ENCODE measurements at places on chromosomes 5 and 9. TPM values are rescaled to one million over a fixed set of nuclear protein-coding genes. Genes with fewer than 3 reads are reported as not detected.
A peak's percentile ranks its signal among the peaks of the same experiment; 100 is the strongest.

GRCh38 chr5:165410476-165410875 is 1905.1 kb downstream of the MAT2B start:
- DNase-seq = no peak
- no peaks in the 10 kb centered on the region for H3K36me3 ChIP-seq
- H3K27ac ChIP-seq = no peak overlapping the region
- H3K4me1 ChIP-seq = no peaks in the 10 kb centered on the region

- no peaks in the 10 kb centered on the region for H3K36me3 ChIP-seq
- peaks cover 82% of the 10 kb centered on the region for H3K4me1 ChIP-seq
- peak overlapping the region; percentile 99 for H3K27ac ChIP-seq
These were observed 28.7 kb downstream of the NEK6 start for GRCh38 chr9:124286292-124286931.

DNA sequence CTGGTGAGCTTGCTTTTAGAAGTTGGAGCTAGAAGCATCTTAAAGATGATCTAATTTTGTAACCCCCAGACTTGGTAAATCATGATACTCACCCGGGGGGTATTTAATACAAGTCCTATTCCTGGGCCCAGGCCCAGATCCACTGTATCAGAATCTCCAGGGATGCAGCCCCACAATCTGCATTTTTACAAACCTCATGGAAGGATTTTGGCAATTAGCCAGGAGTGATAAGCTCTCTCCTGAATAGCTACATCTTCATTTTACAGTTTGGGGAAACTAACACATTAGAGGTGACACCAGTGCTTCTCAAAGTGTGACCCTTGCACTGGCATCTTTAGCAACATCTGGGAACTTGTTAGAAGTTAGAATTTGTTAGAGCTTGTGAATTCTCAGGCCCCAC is 31.2 kb upstream of the OTP start:
- peaks cover 20% of the 10 kb centered on the region for H3K27me3 ChIP-seq
- H3K27ac ChIP-seq = no peak overlapping the region
- DNase-seq = no peak
- H3K4me3 ChIP-seq = no peak overlapping the region

- no peak for DNase-seq
- no peak overlapping the region for H3K27ac ChIP-seq
- H3K4me1 ChIP-seq = no peaks in the 10 kb centered on the region
- no peaks in the 10 kb centered on the region for H3K36me3 ChIP-seq
These were observed 443.4 kb upstream of the ST8SIA4 start for GRCh38 chr5:101346447-101346846.

DNA sequence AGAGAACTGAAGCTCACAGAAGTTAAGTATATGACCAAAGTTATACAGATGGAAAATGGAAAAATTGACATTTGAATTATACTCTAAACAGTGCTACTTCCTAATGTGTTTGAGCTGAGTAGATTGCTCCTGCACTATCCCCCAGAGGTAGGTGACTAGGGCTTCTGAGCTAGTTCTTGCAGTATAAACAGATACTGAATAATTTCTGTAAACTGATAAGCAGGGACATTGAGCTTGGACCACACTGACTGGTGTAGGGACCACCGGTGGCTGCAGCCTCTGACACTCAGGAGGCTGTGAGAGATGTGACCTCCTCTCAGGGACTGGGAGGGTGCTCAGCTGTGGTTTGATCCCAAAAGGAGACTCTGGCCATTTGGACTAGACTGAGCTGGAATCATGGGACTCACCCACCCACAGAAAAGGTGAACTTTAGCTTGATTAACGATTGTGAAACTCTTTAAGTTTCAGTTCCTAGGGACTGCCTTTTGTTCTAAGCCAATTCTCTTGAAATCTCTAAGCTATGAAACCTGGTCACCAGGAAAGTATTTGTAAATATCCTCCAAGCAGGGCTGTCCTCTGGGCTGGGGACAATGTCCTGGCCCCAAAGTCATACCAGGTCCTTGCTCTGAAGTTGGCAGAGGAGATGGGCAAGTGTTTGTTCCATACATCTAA is 291.5 kb downstream of the SEC61B start:
- H3K27ac ChIP-seq = no peak overlapping the region
- no peaks in the 10 kb centered on the region for H3K27me3 ChIP-seq
- H3K4me3 ChIP-seq = no peak overlapping the region
- DNase-seq = no peak

GRCh38 chr5:9474219-9475002 is 71.5 kb downstream of the SEMA5A start:
- H3K27me3 ChIP-seq = no peaks in the 10 kb centered on the region
- H3K27ac ChIP-seq = no peak overlapping the region
- no peaks in the 10 kb centered on the region for H3K36me3 ChIP-seq
- peaks cover 4% of the 10 kb centered on the region for H3K4me1 ChIP-seq
- no peak for DNase-seq

DNA sequence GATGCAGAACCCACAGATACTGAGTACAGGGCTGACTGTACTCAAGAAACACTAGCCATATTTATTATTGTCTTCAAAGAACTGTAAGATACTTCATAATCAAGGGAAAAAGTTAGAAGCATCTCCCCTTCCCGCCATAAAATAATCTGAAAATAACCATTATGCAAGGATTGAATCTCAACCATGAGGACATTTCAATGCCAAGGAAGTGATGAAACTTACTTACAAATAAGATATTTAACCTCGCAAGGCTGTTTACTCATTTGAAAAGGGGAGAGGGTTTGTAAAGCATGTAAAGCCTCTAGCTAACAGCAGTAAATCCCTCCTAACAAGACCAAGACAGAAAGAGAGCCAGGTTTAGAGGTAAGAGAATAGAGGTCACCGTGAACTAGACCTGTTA is 6.3 kb downstream of the MYO10 start:
- no peak for DNase-seq
- no peak overlapping the region for H3K27ac ChIP-seq
- no peaks in the 10 kb centered on the region for H3K36me3 ChIP-seq
- no peak overlapping the region for H3K4me3 ChIP-seq
- no peaks in the 10 kb centered on the region for H3K27me3 ChIP-seq

- H3K36me3 ChIP-seq = no peaks in the 10 kb centered on the region
- peaks cover 5% of the 10 kb centered on the region for H3K27me3 ChIP-seq
These were observed 68.7 kb upstream of the ZNF618 start for GRCh38 chr9:113807173-113808061.

DNA sequence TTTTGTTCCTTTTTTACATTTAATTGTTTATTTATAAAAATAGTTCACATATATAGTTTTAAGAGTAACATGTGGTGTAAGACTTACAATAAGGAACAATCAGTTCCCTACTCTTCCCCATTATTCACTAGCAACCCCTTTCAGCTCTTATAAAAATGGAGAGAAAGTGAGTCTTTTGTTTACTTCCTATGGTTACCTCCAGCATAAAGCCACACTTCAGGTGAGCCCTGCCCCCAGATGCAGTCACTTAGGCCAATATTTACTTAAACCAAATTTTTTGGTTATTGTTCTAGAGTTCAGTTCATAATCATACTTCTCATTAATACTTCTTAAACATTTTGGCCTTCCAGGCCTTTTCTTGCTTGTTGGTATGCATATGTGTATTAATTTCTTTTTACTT is 33.7 kb downstream of the UBE2R2 start:
- DNase-seq = no peak
- peaks cover 4% of the 10 kb centered on the region for H3K4me1 ChIP-seq
- no peaks in the 10 kb centered on the region for H3K36me3 ChIP-seq
- no peak overlapping the region for H3K27ac ChIP-seq
- H3K4me3 ChIP-seq = no peak overlapping the region

DNA sequence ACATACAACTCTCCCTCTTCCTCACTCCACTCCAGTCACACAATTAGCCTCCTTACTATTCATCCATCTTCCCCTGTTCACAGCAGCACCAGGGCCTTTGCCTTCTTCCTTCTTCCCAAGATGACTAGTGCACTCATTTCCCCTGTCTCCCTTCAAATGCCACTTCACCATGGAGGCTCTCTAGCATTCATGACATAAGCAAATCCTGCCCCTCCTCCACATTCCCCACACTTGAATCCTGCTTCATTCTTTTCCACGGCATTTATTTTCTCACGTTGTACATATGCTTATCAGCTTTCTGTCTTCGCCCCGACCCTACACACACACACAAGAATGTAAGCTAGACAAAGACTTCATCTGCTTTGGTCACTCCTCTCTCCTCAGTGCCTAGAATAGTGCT is 133.3 kb downstream of the CDK5RAP2 start:
- DNase-seq = peak; percentile 60
- peaks cover 21% of the 10 kb centered on the region for H3K4me1 ChIP-seq
- peaks cover 2% of the 10 kb centered on the region for H3K36me3 ChIP-seq

DNA sequence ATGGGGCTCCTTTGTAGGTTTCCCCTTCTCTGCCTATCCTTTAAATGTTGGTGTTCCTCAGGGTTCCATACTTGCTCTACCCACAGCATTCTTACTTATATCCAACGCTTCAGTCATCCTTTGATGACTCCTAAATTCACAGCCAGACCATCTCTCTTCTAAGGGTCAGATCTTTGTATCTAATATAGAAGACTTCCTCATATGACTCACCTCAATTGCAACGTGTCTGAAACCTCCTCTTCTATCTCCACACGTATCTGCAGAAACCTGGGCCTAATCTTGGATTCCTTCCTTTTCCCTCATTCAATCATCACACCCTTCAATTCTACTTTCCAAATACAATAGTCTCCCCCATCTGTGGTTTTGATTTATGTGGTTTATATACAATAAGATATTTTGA is 68.3 kb downstream of the HMGCR start:
- no peaks in the 10 kb centered on the region for H3K36me3 ChIP-seq
- DNase-seq = no peak
- no peak overlapping the region for H3K4me3 ChIP-seq
- H3K27me3 ChIP-seq = no peaks in the 10 kb centered on the region
- no peak overlapping the region for H3K27ac ChIP-seq

DNA sequence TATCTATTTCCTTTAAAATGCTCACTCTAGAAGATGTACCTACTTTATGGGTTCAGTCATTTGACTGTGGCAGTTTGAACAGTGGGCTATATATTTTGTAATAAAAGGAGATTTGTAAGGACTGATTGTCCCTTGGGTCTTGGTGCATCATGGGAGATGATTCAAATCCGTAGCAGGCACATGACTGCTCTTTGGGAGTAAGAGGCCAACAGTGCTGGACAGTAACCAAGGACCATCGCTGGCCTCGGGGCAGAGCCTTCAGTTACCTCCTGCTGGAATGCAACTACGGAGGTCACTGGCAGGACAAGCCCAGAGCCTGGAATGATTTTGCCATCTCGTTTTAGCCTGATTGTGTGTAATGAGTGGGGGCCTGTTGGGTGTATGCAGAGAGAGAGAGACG is 7.0 kb upstream of the MAMDC2 start:
- peaks cover 5% of the 10 kb centered on the region for H3K4me1 ChIP-seq
- H3K4me3 ChIP-seq = no peak overlapping the region
- DNase-seq = no peak

DNA sequence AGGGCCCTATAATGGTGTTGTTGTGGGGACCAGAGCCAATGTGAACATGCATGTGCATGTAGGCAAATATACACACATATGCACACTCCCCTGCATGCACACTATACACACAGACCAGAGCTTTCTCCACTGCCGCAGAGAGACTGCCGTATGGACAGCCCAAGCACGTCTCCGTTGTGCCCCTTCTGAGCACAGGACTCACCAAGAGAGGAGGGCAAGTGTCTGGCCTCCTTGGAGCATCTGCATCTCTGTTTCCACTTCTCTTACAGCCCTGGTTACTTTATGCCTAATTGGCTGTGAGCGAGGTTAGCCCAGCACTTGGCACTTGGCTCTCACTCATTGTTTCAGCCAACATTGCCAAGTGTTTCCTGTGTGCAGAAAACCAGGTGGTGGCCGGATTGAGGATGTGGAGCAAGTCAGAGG is 30.4 kb downstream of the CSF2 start:
- no peaks in the 10 kb centered on the region for H3K27me3 ChIP-seq
- peak overlapping the region; percentile 77 for H3K27ac ChIP-seq
- no peaks in the 10 kb centered on the region for H3K36me3 ChIP-seq
- peaks cover 34% of the 10 kb centered on the region for H3K4me1 ChIP-seq

DNA sequence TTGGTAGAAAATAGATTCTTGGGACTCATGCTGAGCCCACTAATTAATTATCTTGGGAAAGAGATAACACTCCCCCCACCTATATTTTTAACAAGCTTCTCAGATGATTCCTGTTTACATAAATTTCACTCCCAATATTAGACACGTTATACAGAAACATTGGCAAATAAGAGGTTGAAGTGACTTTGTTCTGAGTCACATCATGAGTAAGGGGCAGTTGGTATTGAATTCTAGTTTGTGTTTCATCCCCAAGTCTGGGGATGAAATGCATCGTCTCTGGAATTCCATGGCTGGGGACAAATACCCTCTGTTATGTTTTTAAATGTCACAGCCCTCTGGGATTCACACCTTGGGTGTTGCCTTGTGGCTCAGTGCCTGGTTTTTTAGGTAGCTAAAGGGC is 41.0 kb downstream of the BASP1 start:
- H3K27me3 ChIP-seq = no peaks in the 10 kb centered on the region
- peak; percentile 45 for DNase-seq
- peaks cover 21% of the 10 kb centered on the region for H3K4me1 ChIP-seq

DNA sequence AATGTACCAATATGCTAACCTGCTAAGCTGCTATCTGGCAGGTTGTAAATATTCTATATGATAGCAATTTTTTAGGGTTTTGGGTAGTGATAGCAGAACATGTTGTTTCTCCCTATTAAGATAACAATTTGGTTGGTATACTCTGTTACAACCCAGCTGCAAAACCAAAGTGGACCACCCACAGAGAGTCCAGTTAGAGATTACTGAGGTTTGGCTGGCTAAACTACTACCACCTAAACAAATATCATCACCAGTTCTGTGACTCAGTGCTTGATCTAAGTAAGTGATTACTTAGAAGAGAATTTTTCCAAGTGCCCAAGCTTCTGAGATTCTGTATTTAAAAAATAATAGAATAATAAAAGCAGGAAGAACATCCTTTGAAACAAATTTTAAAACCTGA is 72.3 kb downstream of the XRCC4 start:
- peak; percentile 80 for DNase-seq
- no peaks in the 10 kb centered on the region for H3K27me3 ChIP-seq
- H3K27ac ChIP-seq = no peak overlapping the region
- H3K4me3 ChIP-seq = no peak overlapping the region

DNA sequence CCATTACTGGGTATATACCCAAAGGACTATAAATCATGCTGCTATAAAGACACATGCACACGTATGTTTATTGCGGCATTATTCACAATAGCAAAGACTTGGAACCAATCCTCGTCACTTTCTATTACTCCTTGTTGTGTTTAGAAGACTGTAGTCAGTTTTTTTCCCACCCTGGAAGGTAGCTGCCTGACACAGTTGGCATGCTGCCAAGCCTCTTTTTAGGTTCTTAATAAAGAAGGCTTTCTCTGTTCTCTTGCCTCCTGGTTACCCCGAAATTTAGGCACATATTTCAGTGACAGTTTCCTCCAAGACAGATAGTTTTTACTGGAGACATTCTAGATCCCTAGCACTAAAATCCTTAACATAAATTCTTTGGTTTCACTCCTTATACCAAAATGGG is 205.4 kb upstream of the PCSK5 start:
- no peak overlapping the region for H3K4me3 ChIP-seq
- H3K27ac ChIP-seq = no peak overlapping the region
- no peaks in the 10 kb centered on the region for H3K27me3 ChIP-seq

The SETX gene
- 48.4 TPM for total RNA-seq

The PCDHA3 gene
- total RNA-seq = 1.1 TPM

The GRIA1 gene
- 4.2 TPM for total RNA-seq

The IL5 gene
- total RNA-seq = not detected

The EXD3 gene
- total RNA-seq = 8.5 TPM

Data from astrocyte (in vitro differentiated cells and primary cell).